ENCODE measurements at places on chromosomes 7 and 10.

- no peak for DNase-seq
These were observed 91.8 kb downstream of the PTPRN2 start for GRCh38 chr7:158495786-158496185.

- no peak for DNase-seq
These were observed 2.6 kb upstream of the PCBD1 start for GRCh38 chr10:70890917-70891431.

DNA sequence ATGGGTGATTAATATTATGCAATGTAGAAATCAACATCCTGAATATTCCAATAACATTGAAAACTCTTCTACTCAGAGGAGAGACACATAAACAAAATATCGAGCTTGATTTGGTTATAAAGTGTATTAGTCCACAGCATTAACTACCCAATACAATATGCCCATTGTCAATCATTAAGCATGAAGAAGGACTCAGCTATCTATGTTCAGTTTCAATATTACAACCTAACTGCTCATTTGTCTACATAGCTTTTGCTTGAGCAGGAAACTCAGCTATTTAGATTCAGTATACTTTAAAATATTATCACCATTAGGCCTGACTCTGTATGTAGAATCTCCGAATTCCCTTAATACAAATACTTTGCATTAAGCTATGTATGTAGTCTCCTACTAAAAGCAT lies 262.6 kb downstream of the SEMA3A start:
- DNase-seq: no peak

GRCh38 chr10:48750019-48750418 lies 65.3 kb downstream of the WDFY4 start:
- no peak for DNase-seq

DNA sequence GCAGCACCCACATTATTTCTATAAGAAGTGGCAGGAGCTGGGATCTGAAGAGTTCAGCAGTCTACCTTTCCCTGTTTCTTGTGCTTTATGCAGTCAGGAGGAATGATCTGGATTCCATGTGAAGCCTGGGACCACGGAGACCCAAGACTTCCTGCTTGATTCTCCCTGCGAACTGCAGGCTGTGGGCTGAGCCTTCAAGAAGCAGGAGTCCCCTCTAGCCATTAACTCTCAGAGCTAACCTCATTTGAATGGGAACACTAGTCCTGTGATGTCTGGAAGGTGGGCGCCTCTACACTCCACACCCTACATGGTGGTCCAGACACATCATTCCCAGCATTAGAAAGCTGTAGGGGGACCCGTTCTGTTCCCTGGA lies 874 bp upstream of the RBP3 start:
- no peak for DNase-seq

DNA sequence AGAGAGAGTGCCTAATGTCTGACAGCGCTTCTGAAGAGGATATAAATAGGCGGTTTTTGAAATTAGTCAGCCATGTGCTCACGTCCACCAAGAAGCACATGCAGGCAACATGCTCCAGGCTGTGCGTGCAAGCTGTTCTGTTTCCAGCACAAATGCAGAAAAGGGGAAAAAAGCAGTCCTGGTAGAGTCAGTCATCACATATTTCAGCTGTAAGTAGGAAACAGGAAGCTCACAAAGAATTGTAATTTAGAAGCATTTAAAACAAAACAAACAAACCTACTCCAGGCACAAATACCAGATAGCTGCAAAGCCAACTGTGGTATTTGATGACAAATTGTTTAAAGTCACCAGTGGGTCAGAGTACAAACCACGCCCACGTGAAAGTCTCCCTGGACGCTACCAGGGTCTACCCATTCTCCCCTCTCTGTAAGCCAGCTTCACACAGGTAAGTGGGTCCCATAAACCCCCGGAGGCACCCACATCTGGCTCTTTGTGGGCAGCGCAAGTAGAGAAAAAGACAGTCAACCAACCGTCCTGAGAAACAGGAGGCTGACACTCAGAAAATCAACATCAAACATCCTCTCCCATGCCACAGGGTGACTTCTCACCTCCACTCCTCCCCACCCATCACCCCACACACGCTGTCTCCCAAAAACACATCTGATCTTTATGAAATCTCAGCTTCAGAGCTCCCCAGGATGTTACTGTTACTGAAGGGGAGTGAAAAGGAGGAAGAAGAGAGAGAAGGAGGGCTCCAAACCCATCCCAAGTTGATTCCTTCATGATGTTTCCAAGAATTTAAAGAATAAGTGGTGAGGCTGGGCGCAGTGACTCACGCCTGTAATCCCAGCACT lies 186.4 kb downstream of the FAM107B start:
- DNase-seq: no peak

DNA sequence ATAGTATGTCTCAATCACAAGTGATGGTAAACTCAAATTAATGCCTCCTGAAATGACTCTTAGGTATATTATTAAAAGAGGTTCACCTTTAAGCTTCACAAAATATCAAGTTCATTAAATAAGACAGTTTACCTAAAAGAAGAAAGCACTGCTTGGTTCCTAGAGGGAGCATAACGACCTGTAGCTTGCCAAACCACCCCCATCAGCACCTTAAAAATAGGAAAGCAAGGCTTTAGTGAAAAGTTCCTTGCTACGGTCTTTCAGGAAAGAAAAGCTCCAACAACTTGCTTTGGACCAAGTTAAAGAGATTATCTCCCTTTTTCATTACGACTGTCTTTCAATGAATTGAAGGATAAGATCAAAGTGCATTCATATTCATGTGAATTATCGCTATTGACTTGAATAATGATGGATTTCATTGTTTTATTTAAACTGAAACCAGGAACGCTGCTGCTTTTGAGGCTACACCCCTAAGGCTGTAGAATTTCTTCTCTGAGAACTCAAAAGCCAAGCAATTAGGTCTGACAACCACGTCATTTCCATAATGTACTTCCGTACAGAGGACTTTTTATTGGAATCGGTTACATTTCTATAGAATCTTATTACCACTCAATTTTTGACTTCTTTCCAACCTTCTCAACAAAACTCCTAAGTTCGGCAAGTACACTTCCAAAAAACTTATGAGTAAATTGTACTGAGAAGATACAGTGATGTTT lies 7.0 kb upstream of the SPAG6 start:
- no peak for DNase-seq

DNA sequence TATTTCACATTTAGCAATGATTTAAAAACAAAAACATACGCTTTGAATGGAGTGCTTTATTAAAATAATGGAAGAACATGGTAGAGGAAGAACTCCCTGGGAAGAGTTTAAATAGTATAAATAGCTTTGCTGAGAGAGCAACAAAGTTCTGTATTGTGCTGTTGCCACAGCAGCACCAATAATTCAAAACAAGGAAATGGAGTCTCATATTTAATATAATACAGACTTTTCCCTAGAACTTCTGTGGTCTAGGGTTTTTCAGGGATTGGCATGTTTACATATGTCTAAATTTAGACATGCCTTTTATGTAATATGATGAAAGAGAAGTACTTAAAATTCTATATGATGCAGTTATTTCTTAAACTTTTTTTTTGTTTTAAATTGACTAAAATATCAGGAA lies 217.2 kb upstream of the HDAC9 start:
- DNase-seq: no peak

DNA sequence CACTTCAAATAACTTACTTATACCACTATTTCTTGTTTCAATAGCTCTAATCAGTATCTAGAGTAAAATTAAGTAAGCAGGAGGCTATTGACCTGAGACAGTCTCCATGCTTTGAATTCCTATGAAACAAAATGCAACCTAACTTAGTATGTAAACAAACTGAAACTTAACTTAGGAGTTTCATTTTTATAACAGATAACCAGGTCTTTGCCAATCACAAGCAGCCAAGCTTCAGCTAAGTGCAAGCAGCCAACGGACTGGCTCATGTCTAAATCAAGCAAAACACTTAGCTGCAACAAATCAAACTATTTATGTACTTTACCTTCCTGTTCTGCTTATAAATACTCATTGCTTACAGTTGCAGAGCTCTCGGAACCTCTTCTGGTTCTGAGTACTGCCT lies 4.4 kb upstream of the GSTK1 start:
- DNase-seq: no peak

GRCh38 chr7:146636581-146636980 lies 520.0 kb downstream of the CNTNAP2 start:
- no peak for DNase-seq

- no peak for DNase-seq
These were observed 13.8 kb downstream of the FGL2 start for GRCh38 chr7:77185866-77186265.

DNA sequence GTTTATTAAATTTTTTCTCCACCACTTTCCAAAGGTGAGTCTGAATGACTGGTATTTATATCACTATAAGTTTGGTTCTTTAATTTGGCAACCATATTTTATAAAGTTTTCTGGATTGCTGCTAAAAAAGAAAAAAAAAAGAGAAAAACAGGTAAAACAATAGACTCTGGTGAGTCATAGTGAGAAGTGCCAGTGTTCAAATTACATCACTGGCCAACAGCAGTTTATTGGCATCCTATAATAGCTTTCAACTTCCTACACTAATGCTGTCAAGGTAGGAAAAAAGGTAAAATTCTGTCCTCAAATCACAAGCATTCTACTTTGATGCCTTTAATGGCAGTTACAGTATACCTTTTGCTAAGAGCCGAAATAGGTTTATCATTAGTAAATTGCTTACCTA lies 808.8 kb downstream of the GRM8 start:
- no peak for DNase-seq

GRCh38 chr10:51468424-51468823 lies 231.0 kb downstream of the CSTF2T start:
- DNase-seq: no peak

- DNase-seq: no peak
These were observed 8.5 kb downstream of the VOPP1 start for GRCh38 chr7:55563596-55564325.

- no peak for DNase-seq
These were observed 656.4 kb downstream of the KCNMA1 start for GRCh38 chr10:76981251-76981650.

DNA sequence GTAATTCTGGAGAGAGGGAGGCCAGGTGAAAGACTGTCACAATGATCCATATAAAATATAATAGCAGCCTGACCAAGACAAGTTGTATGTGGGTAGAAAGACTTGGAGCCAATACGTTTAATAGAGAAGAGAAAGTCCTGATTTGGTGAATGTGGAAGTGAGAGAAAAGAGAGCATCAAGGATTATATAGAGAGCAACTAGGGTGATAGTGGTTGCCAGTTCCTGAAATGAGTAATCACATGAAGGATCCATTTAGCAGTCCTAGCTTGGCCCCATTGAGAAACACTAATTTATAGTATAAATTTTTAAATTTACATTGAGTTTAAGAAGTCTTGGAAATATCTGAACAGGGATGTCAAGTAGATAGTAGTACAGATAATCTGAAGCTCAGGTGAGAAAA lies 74.0 kb downstream of the AASS start:
- DNase-seq: no peak

DNA sequence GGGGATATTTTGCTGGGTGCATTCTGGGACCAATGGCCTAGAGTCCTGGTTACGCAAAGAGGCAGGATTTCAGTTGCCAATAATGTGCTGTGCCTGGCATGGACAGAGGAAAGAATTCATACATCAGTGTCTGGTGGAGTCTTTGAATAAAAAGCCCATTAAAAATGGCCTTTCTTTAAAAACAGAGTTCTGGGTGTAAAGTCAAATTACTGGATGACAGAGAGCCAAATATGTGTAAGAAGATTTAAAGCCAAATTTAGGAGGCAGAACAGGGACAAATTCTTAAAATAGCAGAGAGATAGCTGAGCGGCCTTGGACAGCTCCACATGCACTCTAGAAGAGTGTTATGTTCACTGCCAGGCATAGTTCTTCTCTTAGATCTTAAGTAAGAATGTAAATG lies 60.8 kb upstream of the MEOX2 start:
- no peak for DNase-seq

DNA sequence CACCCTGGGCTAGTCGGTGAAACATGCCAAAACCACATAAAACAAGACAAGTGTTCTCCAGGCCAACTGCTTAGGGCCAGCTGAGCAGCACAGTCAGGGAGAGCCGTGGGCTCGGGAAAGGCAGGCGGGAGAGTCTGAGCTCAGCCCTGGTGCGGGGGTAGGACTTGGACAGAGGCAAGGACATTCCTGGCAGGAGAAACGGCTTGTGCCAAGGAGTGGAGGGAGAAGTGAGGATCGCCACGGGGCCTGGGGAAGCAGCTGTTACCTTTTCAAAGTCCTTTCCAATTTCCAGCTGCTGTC lies 4.2 kb downstream of the ELN start:
- DNase-seq: no peak

GRCh38 chr7:14294637-14295036 lies 305.2 kb upstream of the ETV1 start:
- DNase-seq: no peak

DNA sequence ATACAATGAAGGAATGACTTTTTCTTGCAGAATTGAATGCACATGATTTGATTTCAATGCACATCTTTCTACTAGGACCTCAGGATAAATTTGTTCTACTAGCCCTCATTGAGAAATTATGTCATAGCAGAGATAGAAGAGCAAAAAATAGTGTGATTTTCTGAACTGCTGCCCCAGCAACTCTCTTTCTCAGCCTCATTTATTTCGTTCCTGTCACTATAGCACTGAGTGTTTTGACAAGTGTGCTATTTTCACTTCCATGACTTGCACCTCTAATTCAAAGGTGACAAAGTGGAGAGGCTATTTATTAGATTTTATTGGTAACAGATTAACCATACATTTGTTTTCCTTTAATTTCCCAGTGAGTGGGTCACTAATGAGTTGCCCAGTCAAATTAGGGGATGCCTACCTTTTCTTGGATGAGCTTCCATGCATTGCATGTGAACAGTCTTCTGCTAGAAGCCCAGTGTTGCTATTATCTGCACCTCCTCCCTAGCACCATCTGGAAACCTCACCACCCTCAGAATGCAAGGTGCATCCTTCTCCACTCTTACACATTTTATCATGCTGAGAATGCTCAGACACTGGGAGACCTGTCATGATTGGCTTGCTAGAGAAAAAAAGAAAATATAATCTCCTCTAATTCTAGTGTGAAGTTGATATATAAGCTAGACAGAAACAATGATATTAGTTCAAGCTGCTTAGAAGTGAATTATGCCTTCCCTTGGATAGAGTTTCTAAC lies 119.6 kb upstream of the CTTNBP2 start:
- DNase-seq: no peak

GRCh38 chr10:128046953-128047290 lies 79.3 kb downstream of the MKI67 start:
- no peak for DNase-seq

GRCh38 chr10:45461034-45461433 lies 87.0 kb downstream of the ALOX5 start:
- no peak for DNase-seq

- DNase-seq: no peak
These were observed 87.2 kb downstream of the TWIST1 start for GRCh38 chr7:19030281-19030680.

- no peak for DNase-seq
These were observed 104.3 kb downstream of the CUL2 start for GRCh38 chr10:34985823-34986222.
